Spinal cord (tissue), 10 donors: ENCODE measurements at places on chromosomes 16 and 17. TPM values are rescaled to one million over a fixed set of nuclear protein-coding genes. Genes with fewer than 3 reads are reported as not detected.

CALB2 gene
- total RNA-seq: 16.6 TPM

CDIPT gene
- 51.3 TPM for total RNA-seq

GRCh38 chr16:47777220-47777619 is 316.1 kb downstream of the PHKB start:
- no peak for DNase-seq

DNA sequence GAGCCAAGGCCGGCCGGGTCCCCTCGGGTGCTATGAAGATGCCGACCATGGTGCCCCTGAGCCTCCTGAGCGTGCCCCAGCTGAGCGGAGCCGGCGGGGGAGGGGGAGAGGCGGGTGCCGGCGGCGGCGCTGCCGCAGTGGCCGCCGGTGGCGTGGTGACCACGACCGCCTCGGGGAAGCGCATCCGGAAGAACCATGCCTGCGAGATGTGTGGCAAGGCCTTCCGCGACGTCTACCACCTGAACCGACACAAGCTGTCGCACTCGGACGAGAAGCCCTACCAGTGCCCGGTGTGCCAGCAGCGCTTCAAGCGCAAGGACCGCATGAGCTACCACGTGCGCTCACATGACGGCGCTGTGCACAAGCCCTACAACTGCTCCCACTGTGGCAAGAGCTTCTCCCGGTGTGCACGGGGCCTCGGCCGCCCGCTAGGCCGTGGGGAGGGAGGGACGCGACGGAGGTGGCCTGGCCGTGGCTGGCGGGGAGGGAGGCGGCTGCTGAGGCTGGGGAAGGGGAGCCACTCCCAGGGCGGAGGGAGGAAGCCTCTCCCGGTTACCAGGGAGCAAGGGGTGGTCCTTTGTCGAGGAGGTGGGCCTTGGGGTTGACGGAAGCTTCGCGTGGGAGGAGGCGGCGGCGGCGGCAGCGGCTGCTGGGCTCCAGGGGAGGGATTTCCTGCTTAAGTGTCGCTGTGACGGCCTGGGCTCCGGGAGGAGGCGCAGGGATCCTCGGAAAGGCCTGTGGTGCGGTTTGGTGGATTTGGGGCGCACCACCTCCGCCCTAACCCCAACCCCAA is 1.3 kb downstream of the MAZ start:
- DNase-seq: peak; percentile 94

GRCh38 chr17:4174556-4174955 is 31.6 kb downstream of the CYB5D2 start:
- no peak for DNase-seq
